ENCODE measurements at places on chromosomes 7 and 10.

- DNase-seq: no peak
These were observed 37.4 kb downstream of the LRRC72 start for GRCh38 chr7:16564023-16564380.

GRCh38 chr7:45082031-45082830, 6.5 kb downstream of the NACAD start:
- DNase-seq: no peak

DNA sequence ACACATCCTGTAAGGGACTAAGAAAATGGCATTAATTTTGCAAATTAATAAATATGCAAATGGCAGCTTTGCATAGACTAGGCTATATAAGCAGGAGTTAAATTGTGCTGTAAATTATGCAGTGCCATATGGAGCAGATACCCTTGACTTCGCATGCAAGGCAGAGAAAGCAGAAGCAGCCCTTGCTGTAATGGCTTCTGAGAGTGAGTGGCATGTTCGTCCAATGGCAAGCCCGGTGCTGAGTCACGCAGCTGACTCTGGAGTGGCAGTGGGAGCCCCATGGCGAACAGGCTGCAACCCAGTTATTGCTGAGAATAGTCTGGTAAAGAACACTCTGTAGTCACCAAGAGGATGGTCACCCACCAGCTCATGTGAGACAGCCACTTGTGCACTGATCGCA, 1186.5 kb downstream of the TYW1 start:
- DNase-seq: no peak

- DNase-seq: no peak
These were observed 17.1 kb upstream of the STK17A start for GRCh38 chr7:43565786-43566185.

GRCh38 chr7:71345117-71345884, 213.4 kb downstream of the GALNT17 start:
- no peak for DNase-seq

- no peak for DNase-seq
These were observed 99.4 kb upstream of the CREB5 start for GRCh38 chr7:28312948-28313347.

- no peak for DNase-seq
These were observed 85.7 kb downstream of the HOXA1 start for GRCh38 chr7:27010068-27010467.

DNA sequence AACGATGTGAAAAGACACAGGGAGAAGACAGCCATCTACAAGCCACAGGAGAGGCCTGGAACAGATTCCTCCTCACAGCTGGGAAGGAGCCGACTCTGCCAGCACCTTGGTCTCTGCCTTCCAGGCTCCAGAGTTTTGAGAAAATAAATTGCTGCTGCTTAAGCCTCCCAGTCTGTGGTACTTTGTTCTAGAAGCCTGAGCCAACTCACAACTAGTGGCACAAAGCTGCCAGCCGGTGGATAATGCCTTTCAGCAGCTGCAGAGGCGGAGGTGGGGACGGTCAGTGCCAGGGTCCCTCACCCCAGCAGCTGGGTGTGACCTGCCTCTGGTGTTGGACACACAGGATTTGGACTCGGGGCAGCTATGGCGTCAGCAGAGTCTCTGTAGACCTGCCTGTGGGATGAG, 255.4 kb upstream of the PITRM1 start:
- no peak for DNase-seq

- no peak for DNase-seq
These were observed 340.6 kb downstream of the SH2D4B start for GRCh38 chr10:80878330-80878729.

GRCh38 chr7:128205068-128205467, 36.0 kb upstream of the LEP start:
- no peak for DNase-seq

DNA sequence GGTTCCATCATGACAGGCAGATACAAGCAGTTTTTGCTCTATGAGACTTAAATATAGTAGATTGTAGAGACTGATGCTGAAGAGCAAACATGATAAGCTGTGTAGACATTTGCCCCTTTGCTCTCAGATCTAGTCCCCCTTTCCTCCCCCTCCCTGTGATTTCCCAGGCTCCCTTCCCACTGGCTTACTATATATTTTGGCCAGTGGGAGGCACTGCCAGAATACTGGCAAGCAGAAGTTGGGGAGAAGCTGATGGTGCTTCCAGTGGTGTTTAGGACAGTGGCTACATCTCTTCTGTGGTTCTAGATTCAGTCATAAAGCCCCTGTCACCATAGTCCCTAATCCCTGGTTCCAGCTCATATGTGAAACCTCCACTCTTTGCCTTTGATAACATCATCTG, 156.1 kb upstream of the STEAP4 start:
- no peak for DNase-seq

DNA sequence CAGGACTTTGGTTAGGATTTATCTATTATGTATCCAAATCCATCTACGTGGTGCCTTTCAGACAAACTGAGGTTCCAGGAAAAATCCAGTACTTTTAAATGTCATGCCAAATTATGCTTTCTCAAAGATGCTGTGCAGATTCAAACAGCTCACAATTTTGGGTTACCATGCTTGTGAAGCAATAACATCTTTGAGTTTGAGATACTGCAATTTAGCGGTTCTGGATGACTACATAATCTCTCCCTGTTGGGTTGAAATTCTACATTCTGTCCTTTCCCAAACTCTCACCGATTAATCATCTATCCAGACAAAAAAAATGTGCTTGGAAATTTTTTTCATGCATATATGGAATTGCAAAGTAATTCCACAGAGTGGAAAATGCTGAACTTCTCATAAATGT, 3.5 kb downstream of the RHOBTB1 start:
- no peak for DNase-seq

- no peak for DNase-seq
These were observed 1.2 kb downstream of the PARP12 start for GRCh38 chr7:140061607-140061930.

GRCh38 chr10:3873728-3874461, 88.9 kb upstream of the KLF6 start:
- DNase-seq: no peak

DNA sequence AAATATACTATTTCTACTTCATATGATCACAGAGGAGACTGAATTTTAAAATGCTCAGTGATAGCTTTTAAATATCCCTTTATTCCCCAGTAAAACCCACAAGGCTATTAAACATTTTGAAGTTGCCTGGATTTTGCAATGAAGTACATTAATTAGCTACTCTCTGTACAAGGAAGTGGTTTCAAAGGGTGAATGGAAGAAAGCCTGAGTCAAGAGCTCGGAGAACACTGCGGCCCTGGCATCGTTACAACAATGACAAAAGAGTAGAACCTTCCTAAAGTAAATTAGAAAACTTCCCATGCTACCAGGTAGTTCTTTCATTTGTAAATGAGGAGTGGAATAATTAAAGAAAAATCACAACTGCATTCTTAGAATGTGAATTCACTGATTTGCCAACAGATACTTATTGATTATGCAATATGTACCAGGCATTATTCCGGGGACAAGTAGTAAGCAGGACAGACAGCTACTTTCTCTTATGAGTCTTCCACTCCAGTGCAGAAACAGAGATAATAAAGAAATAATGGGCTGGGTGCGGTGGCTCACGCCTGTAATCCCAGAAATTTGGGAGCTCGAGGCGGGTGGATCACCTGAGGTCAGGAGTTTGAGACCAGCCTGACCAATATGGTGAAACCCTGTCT, 63.0 kb downstream of the ZNF22 start:
- no peak for DNase-seq

DNA sequence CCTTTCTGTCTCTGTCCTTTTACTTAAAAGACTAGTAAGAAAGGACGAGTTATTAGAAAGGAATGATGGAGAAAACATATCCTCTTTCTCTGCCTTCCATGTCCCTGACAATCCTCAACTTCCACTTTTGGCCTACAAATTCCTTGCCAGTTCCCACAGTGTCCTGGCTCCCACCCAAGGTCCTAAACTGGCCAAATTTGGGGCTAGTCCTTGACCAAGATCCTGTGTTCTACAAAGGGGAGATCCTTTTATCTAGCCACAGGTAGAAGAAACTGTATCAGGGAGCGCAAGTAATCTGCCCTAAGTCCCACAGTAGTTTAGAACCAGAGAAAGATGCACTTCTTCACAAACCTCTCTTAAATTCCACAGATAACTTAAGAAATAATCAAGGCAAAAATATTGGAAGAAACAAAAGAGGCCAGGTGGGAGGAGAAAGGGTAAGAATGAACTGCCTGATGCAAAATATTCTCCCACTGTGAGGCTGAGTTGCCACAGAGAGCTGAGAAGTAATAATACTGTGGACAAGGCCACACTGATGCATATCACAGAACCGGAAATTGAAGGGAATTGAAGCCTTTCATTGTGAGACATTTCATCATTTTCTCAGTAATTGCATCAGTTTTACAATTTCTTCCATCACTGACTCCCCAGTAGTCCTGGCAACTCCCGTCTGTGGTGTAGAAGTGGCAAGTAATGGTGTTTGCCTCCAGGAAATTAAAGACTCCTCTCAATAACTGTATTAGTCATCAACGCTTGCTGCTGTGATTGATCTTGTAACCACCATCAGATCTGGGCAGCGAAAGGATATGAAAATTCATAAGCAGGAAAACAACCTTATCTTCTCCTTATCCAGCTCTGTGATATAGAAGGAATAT, 47.2 kb downstream of the DNAJC12 start:
- no peak for DNase-seq

DNA sequence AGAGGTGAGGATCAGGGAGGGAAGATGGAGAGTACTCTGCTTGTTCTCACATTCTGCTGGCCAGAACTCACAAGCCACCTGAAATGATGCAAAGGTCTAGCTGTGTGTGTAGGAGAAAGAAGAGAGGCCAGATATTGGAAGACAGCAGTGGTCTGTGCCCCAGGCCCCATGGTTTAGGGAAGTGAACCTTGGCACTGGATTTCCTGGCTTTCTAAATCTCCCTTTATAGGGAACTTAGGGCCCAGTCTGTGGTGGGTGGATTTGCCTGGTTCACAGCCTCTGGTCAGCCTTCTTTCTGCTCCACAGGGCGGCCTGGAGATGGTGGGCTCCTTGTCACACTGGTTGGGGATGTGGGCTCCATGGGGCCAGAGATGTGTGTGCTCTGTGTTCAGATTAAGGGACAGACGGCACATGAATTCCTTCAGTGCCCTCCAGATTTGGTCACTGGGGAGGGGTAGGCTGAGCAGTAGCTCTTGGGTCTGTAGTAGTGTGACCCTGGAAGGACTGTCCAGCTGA, 9.5 kb upstream of the SH2D4B start:
- no peak for DNase-seq

- no peak for DNase-seq
These were observed 26.1 kb downstream of the PLAC9 start for GRCh38 chr10:80158598-80159127.

DNA sequence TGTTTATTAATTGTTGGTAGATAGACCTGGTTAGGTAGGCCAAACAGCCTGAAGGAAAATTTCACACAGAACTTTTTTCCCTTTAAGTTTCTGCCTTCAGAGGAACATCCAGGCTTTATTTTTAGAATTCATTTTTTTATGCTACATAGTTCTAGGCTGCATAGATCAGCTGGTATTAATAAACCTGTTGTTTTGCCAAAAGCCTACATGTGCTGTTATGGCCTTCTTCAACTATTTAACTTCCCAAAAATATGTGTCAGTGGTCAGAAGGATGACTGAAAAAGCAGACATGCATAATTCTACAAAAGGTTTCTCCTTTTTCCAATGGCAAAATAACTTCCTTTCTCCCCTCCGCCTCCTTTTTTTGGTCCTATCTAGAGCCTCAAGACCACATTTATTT, 303.0 kb upstream of the DKK1 start:
- DNase-seq: no peak

DNA sequence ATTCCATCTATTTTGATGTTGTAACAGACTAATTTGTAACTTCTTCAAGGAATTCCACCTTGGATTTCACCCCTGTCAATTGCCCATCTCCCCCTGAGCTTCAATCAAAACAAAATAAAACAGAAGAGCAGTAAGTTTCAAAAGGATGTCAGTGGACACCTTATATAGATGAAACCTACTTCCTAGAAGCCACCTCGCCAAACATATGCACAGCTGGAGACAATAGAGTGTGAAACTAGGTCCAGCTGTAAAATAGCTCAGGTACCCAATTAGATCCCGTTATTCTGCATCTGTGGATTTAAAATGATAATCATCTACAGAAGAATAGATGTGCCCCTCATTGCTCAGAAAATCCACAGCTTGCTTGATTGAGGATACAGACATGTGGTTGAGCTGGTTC, 598.6 kb downstream of the SH2D4B start:
- no peak for DNase-seq

GRCh38 chr10:52229291-52229931, 84.7 kb upstream of the DKK1 start:
- no peak for DNase-seq

DNA sequence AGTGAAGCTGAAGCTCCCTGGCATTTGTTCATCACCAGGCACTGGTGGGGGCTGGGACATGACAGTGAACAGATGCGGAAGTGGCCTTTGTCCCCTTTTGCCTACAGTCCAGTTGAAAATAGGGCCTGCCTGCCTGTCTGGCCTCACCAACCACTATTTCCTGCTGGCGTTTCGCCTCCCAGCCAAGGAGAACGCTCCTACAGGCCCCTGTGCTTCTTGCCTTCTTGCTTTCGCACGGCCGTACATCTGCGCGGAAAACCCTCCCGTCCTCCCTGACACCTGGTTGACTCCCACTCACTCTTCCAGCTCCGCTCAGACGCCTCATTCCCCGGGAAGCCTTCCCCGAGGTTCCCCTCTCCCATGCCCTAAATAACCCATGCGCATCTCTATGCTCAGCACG, 317.3 kb downstream of the PRPF18 start:
- DNase-seq: no peak

GRCh38 chr10:84510121-84510520, 181.7 kb downstream of the CCSER2 start:
- no peak for DNase-seq

GRCh38 chr7:31925753-31926454, 144.3 kb downstream of the PDE1C start:
- DNase-seq: no peak

DNA sequence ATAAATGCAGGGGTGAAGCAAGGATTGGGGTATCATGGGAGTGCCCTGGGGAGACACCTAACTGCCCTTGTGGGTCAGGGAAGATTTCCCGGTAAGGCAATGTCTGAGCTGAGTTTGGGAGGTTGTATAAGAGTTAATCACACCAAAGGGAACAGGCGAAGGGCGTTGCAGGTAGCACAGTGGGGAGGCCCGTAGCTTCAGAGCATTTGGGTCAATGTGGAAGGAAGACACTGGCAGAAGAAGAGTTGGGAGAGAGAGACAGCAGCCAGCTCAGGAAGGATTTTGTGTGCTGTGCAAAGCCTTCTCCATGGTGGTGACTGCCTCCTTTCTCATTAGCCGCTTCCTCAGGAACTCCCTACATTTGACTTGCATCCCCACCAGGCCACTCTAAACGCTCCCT, 80.8 kb upstream of the LEP start:
- no peak for DNase-seq

- no peak for DNase-seq
These were observed 626.2 kb downstream of the SUGCT start for GRCh38 chr7:40760987-40761386.

All from stimulated activated CD4-positive, alpha-beta T cell treated with anti-CD3 and anti-CD28 coated beads, Interleukin-1b, Interleukin-23, amount 100 ng/mL, for 1 hour (primary cell).